ENCODE measurements at places on chromosomes 4 and X. TPM values are rescaled to one million over a fixed set of nuclear protein-coding genes. Genes with fewer than 3 reads are reported as not detected.

The PNMA3 gene
- total RNA-seq, result 0.41 TPM

The MFAP3L gene
- total RNA-seq, result 7.2 TPM

The MAGEA10 gene
- total RNA-seq, result not detected

The PABPC1L2B gene
- not detected for total RNA-seq

The FGF5 gene
- total RNA-seq, result not detected

GRCh38 chr4:57153207-57153606 lies 43.0 kb upstream of the IGFBP7 start:
- H3K27ac ChIP-seq, result no peak overlapping the region
- peaks cover 5% of the 10 kb centered on the region for H3K27me3 ChIP-seq
- no peak overlapping the region for H3K4me3 ChIP-seq
- H3K4me1 ChIP-seq, result no peaks in the 10 kb centered on the region
- DNase-seq, result no peak

GRCh38 chr4:11081006-11081405 lies 347.7 kb downstream of the HS3ST1 start:
- no peak overlapping the region for H3K27ac ChIP-seq
- H3K4me3 ChIP-seq, result no peak overlapping the region
- no peaks in the 10 kb centered on the region for H3K4me1 ChIP-seq
- no peaks in the 10 kb centered on the region for H3K27me3 ChIP-seq

GRCh38 chr4:126957556-126957955 lies 675.2 kb upstream of the INTU start:
- no peak for DNase-seq
- H3K4me3 ChIP-seq, result no peak overlapping the region
- H3K4me1 ChIP-seq, result no peaks in the 10 kb centered on the region

- no peaks in the 10 kb centered on the region for H3K27me3 ChIP-seq
- no peak for DNase-seq
- H3K4me3 ChIP-seq, result no peak overlapping the region
- H3K4me1 ChIP-seq, result no peaks in the 10 kb centered on the region
Observed at GRCh38 chrX:7139202-7140081, 8.1 kb upstream of the STS start.

- no peak for DNase-seq
- no peak overlapping the region for H3K27ac ChIP-seq
- H3K27me3 ChIP-seq, result no peaks in the 10 kb centered on the region
- H3K36me3 ChIP-seq, result no peaks in the 10 kb centered on the region
- H3K4me1 ChIP-seq, result peaks cover 10% of the 10 kb centered on the region
- no peak overlapping the region for H3K4me3 ChIP-seq
Observed at GRCh38 chr4:86895692-86896488, 3.7 kb upstream of the C4orf36 start.

All from lower lobe of right lung (tissue), 2 donors.